Naive thymus-derived CD8-positive, alpha-beta T cell (primary cell): ENCODE measurements at places on chromosomes 12 and 14. TPM values are rescaled to one million over a fixed set of nuclear protein-coding genes. Genes with fewer than 3 reads are reported as not detected.

DNA sequence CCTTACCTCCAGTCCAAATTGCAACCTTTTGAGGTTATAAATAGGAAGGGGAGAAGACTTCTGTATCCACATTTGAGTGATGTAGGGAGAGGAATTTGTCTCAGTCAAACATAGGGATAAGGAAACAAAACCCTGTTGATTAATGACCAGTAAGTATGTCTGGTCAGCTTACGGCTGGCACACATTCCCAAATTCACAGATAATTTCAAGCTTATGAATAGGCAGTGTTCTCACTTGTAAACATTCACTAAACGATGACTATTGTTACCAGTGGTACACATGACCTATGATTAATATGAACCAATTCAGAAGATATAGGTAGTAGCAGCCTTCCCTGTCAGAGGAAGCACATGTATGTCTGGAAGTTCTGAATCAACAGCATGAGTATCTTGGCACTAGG, 33.0 kb upstream of the SLC5A8 start:
- H3K27ac ChIP-seq: no peak overlapping the region
- no peak for DNase-seq
- H3K4me3 ChIP-seq: no peak overlapping the region

TMPRSS12 gene
- not detected for polyA plus RNA-seq

DNA sequence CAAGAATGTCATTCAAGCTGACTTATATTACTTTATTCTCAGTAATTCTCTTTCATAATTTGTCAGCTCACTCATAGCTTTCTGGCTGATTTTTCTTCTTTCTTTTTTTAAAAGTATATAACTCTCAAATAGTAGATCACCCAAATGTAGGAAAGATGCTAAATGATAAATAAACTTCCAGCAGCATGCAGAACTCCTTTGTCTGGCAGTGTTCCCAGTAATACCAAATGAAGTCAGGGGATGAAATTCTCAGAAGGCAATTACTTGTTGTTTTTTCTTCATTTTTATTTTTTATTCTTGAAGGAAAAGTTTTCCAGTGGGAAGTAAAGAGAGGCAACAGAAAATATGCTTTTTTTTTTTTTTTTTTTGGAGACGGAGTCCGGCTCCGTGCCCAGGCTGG, 133.3 kb upstream of the SLCO1C1 start:
- no peak overlapping the region for H3K4me3 ChIP-seq
- H3K36me3 ChIP-seq: no peaks in the 10 kb centered on the region
- H3K27ac ChIP-seq: no peak overlapping the region
- no peaks in the 10 kb centered on the region for H3K27me3 ChIP-seq

SLC5A8 gene
- polyA plus RNA-seq: not detected

GRCh38 chr14:32403021-32403420, 73.9 kb downstream of the AKAP6 start:
- H3K4me1 ChIP-seq: peaks cover 1% of the 10 kb centered on the region
- H3K27me3 ChIP-seq: no peaks in the 10 kb centered on the region
- DNase-seq: no peak
- H3K4me3 ChIP-seq: no peak overlapping the region
- no peak overlapping the region for H3K27ac ChIP-seq
- H3K36me3 ChIP-seq: no peaks in the 10 kb centered on the region

DNA sequence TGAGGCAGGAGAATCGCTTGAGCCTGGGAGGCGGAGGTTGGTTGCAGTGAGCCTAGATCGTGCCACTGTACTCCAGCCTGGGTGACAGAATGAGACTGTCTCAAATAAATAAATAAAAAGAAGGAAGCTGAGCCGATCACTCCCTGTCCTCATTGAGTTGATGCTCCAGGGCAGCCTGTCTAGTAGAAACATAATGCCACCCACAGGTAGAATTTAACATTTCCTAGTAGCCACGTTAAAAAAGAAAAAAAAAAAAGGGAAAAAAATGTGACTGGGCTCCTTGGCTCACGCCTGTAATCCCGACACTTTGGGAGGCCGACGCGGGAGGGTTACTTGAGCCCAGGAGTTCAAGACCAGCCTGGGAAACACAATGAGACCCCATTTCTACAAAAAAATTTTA, 135.7 kb downstream of the SCARB1 start:
- DNase-seq: no peak
- no peaks in the 10 kb centered on the region for H3K36me3 ChIP-seq
- H3K4me1 ChIP-seq: no peaks in the 10 kb centered on the region
- H3K27me3 ChIP-seq: no peaks in the 10 kb centered on the region
- H3K27ac ChIP-seq: no peak overlapping the region

DNA sequence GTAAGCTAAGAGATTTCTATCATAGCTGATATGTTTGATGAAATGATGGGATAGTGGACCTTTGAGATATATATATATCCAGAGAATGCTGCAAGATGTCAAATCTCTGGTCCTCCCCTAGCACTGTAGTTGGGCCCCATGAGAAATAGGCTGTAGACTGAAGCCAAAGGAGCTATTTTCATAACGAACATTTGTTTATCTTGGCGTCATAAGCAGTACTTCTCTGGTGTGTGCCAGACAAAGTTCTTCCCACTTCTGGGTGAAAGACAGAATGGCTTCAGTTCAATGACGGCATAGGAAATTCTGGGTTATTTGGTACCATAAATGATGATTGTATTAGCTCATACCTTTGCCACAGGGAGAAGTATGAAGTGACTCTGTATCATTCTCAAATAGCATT, 534.3 kb downstream of the SOX5 start:
- H3K27me3 ChIP-seq: no peaks in the 10 kb centered on the region
- no peaks in the 10 kb centered on the region for H3K4me1 ChIP-seq
- no peak for DNase-seq
- H3K36me3 ChIP-seq: no peaks in the 10 kb centered on the region
- no peak overlapping the region for H3K27ac ChIP-seq
- no peak overlapping the region for H3K4me3 ChIP-seq

DNA sequence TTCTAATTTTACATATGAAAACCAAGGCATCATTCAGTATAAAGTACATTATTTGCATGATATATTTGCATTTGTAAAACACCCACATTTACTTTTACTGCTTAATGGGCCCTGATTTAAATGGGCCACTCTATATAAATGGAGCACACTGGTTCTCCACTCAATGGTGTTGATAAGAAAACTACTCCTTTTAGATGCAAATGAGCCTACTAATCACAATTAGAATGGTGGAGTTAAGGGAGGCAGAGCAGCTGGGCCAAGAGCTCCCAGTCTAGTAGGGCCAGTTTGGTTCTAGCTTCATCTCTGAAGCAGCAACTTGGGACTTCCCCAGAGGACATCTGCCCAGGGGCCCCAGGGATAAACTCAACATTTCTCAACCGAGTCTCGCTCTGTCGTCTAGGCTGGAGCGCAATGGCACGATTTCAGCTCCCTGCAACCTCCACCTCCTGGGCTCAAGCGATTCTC, 120.7 kb downstream of the FOXN3 start:
- DNase-seq: no peak
- no peak overlapping the region for H3K4me3 ChIP-seq
- no peaks in the 10 kb centered on the region for H3K27me3 ChIP-seq
- H3K4me1 ChIP-seq: peaks cover 51% of the 10 kb centered on the region

HCAR2 gene
- not detected for polyA plus RNA-seq

DNA sequence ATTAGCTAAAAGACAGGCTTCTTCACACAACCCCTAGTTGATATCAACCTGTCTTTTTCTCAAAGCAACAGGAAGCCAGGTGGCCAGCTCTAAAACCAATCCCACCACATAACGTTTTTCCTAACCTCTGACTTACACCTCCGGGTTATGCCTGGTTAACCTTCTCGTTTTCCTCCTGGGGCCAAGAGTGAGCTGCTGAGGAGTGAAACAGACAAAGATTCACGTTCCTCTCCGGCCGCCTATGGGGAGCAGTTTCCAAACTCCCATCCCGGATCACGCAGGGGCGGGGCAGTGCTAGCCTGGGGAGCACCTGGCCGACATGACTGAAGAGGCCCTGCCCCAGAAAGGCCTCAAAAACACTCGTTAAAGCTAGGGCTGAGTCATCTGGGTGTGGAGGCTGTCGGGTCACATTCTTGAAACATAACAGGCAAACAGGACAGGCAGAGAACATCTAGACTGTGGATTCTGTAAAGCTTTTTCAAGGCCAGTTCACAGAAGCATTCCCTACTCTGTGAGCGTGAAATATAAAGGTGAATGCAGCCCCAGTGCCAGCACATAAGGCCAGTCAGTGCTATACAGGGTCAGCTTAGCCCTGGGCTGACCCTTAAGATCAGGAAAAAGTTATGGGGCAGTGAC, 25.9 kb upstream of the LGALS3 start:
- H3K27ac ChIP-seq: peak overlapping the region; percentile 95
- peaks cover 19% of the 10 kb centered on the region for H3K4me1 ChIP-seq
- DNase-seq: peak; percentile 7
- H3K36me3 ChIP-seq: peaks cover 6% of the 10 kb centered on the region

DNA sequence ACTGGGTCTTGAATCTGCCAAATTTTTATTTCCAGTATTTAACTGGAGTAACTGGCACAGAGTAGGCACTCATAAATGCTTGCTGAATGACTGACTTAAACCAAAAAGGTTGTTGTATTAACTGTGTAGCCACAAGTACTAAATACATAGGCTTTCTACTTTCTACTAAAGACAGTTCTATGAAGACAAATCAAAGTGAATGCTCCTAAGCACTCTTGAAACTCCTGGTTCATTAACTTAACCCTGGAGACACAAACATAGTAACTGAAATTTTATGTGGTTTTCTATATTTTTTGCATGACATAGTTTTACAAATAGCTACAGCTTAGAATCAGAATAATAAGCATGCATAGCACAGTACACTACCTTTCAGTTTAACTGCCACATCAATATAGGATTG, 70.4 kb downstream of the TXNDC16 start:
- H3K4me1 ChIP-seq: peaks cover 6% of the 10 kb centered on the region
- H3K4me3 ChIP-seq: no peak overlapping the region
- no peak overlapping the region for H3K27ac ChIP-seq
- no peak for DNase-seq

GRCh38 chr14:98886982-98887381, 385.0 kb downstream of the BCL11B start:
- no peak overlapping the region for H3K27ac ChIP-seq
- no peaks in the 10 kb centered on the region for H3K36me3 ChIP-seq

NOVA1 gene
- polyA plus RNA-seq: not detected

GRCh38 chr12:57836442-57837375, 9.8 kb downstream of the CTDSP2 start:
- peaks cover 94% of the 10 kb centered on the region for H3K4me1 ChIP-seq
- H3K27me3 ChIP-seq: no peaks in the 10 kb centered on the region
- peak overlapping the region; percentile 88 for H3K27ac ChIP-seq

RHEBL1 gene
- polyA plus RNA-seq: 3.6 TPM

- H3K36me3 ChIP-seq: no peaks in the 10 kb centered on the region
- no peak overlapping the region for H3K27ac ChIP-seq
- no peak overlapping the region for H3K4me3 ChIP-seq
- peaks cover 11% of the 10 kb centered on the region for H3K27me3 ChIP-seq
Measured at GRCh38 chr14:94646481-94646880, 34.3 kb downstream of the SERPINA3 start.

DNA sequence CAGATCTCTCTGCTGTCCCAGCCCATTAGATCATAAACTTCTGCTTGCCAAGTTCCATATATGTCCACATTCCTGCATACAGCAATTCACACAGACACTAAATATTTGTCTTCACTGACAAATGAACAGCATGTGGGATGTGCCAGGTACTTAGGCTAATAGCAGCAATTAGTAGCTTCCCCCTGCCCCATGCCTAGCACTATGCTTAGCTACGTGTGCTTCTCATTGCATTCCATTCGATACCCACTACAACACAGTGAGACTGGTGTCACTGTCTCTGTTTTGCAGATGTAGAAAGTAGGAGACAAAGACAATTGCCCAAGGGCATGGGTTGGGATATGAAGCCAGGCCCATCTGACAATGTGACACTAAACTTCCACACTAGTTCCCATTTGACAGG, 308.4 kb downstream of the BCL11B start:
- H3K36me3 ChIP-seq: no peaks in the 10 kb centered on the region
- no peak overlapping the region for H3K4me3 ChIP-seq
- no peaks in the 10 kb centered on the region for H3K27me3 ChIP-seq
- DNase-seq: no peak
- H3K4me1 ChIP-seq: peaks cover 54% of the 10 kb centered on the region

DNA sequence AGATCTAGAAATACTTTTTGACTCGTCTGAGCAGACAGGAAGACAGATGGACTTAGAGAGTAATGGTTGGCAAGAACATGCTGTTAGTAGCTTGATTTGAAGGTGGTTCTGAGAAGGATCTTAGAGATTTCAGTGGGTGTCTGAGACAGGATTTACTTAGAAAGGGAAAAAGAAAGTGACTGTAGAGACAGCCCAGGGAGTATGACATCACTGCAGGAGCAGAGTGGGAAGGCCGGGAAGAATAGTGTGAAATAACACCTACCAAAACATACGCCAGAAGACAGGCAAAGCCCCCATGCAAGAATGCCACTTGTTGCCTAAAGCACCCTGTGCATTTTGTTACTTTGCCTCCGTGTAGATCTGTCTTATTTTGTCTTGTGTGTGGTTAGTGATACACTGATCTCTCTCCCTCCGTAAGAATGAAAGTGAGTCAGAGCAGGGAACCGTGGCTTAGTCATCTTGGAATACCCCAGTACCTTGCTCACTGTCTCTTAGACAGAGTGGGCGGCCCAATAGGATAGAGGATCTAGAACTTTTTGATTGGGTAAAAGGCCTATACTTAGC, 161.3 kb upstream of the IFNG-AS1 start:
- H3K4me1 ChIP-seq: peaks cover 3% of the 10 kb centered on the region
- no peaks in the 10 kb centered on the region for H3K27me3 ChIP-seq
- H3K4me3 ChIP-seq: no peak overlapping the region
- no peak for DNase-seq
- no peak overlapping the region for H3K27ac ChIP-seq

ABHD12B gene
- polyA plus RNA-seq: not detected
